ENCODE measurements at places on chromosomes 3 and 15. TPM values are rescaled to one million over a fixed set of nuclear protein-coding genes. Genes with fewer than 3 reads are reported as not detected.

The BUB1B gene
- total RNA-seq, result 11.6 TPM

The SLC4A7 gene
- 195 TPM for total RNA-seq

The NRROS gene
- 1.9 TPM for total RNA-seq

The SMCO1 gene
- not detected for total RNA-seq

The CAMK1 gene
- 38.7 TPM for total RNA-seq

The HHATL gene
- not detected for total RNA-seq

The TTLL13 gene
- 0.10 TPM for total RNA-seq

The VGLL3 gene
- 16.0 TPM for total RNA-seq

The ERICH6 gene
- total RNA-seq, result not detected

The ECE2 gene
- not detected for total RNA-seq

The PIK3R4 gene
- 20.5 TPM for total RNA-seq

DNA sequence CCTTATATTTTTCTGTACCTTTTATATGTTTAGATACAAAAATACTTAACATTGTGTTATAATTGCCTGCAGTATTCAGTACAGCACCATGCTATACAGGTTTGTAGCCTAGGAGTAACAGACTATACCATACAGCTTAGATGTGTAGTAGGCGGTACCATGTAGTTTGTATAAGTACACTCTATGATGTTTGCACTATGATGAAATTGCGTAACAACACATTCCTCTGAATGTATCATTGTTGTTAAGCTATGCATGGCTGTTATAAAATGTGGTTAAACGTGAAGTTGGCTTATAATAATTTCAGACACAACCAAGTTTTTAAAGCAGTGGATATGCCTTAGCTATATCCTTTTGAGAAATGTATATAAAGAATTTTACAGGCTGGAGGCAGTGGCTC is 328.3 kb downstream of the PLCL2 start:
- DNase-seq, result peak; percentile 3

DNA sequence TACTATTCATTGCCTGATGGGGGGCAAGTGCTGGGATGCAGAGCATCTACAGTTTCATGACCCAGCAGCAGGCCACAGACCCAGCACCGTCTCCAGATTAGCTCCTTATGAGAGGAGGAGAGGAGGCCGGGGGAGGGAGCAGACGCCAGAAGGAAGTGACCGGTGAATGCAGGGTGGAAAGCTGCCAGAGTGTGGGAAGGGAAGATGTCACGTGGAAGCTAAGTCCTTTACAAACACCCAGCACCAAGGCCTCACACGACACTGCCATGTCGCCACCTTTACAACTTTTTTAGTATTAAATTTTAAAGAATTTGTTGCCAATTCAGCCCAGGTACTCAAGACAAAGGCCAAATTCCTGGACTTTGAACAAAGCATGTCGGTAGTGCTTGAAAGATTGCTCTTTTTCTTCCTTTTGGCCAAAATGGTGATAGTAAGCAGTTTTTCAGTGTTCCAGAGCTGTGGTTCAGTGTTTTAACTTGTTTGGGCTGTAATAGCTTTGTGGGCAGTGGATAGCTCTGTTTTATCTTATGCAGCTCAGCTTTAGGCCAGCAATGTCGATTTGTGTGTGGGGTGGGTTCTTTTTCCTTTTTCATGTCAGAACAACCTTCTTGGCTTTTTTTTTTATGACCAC is 58.2 kb downstream of the ZBTB38 start:
- DNase-seq, result peak; percentile 47

GRCh38 chr15:75994220-75994619 is 18.0 kb downstream of the NRG4 start:
- no peak for DNase-seq

- DNase-seq, result peak; percentile 87
Measured at GRCh38 chr15:66720206-66721010, 18.4 kb downstream of the SMAD6 start.

DNA sequence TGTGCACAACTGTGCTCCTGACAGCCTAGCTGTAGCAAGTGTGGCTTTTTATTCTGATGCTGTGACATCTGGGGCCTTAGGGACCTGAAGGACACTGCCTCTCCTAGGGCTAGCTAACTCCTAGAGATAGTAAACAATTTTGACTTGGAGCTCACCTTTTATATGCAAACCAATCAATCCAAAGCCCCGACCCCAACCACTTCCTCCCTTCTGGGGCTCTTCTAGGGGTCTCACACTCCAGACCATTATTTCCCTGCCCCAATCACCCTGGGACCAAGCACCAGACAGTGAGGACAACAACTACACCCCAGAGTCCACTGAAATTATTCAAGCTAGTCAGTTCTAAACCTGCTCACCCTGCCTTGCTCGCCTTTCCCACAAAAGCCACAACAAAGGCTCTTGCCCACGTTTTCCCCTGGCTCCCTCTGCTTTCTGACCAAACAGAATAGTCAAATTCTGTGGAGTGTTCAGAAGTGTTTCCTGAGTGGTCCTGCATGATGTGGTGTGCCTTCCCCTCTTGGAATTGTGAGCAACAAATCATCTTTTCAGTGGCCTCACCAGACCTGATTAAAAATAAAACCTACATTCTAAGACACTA is 84.2 kb upstream of the WNT5A start:
- peak; percentile 64 for DNase-seq

- no peak for DNase-seq
Measured at GRCh38 chr3:13637953-13638352, 89.0 kb downstream of the FBLN2 start.

GRCh38 chr15:58755350-58755749 is 5.8 kb upstream of the ADAM10 start:
- DNase-seq, result no peak

- no peak for DNase-seq
Measured at GRCh38 chr15:101120473-101120872, 131.4 kb downstream of the CHSY1 start.

DNA sequence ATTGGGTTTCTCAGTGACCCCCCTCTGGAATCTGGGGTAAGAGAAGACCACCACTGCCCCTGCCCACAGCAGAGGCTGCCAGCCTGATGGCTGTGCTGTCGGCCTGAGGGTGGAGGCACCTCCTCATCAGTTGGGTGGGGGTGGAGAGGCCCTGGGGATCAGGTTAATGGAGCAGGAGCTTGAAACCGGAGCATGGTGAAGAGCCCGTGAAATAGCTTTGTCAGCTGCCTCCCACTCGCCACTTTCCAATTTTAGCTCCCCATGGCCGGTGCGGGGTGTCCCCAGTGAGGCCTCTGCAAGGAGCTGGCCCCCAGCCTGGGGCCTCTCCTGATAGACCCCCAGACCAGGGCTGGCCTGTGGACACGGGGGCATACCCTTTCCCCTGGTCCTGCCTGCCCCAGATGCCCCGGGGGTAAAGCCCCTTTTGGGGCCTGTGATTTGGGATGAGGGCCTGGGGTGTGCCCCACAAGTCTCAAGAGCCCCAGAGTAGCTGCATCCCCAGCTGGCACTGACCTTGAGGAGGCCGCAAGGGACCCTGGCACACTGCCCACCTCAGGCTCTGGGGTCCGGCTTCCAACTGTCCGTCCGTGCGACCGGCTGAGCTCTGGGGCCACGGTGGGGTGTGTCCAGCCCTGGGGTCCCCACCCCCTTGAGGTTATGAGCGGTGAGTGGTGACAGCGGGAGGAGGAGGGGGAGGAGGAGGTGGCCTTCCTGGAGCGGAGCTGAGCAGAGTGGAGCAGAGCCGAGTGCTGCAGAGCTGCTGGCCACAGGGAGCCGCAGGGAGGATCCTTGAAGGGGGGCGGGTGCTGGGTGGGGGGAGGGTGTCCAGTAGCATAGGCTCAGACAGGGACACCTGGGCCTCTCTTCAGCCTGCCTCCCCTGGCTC is at the start of gene HHATL:
TSS of gene HHATL (minus strand) at position 733 of the 886 bp plus-strand sequence. CDS start 1,972 bp downstream, outside the sequence.
- no peak for DNase-seq

- no peak for DNase-seq
Measured at GRCh38 chr3:50125541-50126286, 29.4 kb upstream of the SEMA3F start.

GRCh38 chr3:194689493-194689944 is 3.8 kb downstream of the FAM43A start:
- DNase-seq, result no peak

DNA sequence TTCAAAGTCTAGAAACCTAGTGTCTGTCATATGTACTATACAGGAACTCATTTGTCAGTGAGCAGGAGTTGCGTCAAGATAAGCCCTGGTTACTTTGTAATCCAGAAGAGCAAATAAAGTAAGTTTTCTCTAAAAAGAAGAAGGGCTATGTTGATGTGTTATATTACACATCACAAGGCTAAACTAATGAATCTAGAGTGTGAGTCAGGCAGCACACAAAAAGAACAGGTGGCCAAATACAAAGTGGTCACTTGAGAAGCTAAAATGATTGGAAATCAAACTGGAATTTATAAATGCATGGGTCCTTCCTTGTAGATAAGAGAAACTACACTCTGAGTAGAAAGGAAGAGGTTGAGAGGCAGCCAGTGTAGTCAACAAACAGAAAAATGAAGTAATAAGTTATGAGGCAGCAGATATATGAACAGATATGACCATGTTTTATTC is 771.6 kb downstream of the DIPK2A start:
- DNase-seq, result no peak

DNA sequence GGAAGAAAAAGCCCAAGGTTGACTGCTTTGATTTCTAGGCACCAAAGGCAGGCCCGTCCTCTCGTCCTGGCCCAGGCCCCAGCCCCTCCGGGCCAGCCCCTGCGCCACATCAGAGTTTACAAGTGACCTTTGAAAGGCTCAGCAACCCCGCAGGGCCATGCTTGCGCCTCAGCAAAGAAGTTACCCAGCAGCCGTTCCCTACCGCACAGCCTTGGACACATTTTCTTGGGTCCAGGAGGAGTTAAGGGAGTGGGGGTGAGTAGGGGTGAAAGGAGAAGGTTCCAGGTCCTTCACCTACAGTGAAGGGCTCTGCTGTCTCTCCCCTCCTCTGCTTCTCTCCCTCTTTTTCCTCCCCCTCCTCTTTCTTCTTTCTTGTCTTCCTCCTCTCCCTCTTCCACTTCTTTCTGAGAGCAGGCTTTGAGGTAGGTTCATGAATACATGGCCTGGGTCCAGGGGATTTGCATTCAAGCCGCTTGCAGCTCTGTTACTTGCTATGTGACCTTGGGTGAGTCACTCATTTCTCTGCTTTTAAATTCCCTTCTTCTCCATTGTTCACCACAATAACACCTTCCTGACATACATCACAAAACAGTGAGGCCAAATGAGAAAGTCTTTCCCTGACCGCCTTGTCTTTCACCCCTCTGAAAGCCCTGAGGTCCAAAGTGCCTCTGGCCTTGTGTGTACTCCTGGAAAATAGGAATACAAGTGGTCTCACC is 223.3 kb upstream of the TPRG1 start:
- DNase-seq, result peak; percentile 99

GRCh38 chr3:130783629-130784028 is 37.0 kb upstream of the PIK3R4 start:
- no peak for DNase-seq

DNA sequence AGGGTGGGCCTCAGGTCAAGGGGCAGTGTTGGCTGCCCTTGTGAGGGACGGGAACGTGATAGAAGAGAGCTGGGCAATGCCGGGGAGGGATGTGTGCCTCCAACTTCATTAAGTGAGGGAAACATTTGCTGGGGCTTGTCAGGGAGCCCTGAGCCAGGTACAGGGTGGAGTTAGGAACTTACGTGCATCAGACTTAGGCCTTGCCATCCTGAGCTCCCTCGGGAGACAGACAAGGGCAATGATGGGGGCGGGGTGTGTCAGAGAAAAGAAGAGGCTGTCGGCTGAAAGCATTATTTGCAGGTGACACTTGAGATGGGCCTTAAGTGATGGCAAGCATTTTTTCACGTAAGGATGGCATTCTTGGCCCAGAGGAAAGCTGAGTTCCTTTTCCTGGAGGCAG is 1.6 kb downstream of the FAM131A start:
- DNase-seq, result no peak

- peak; percentile 17 for DNase-seq
Measured at GRCh38 chr15:88704791-88705768, 66.3 kb downstream of the ISG20 start.

GRCh38 chr3:181912384-181912783 is 200.7 kb downstream of the SOX2 start:
- no peak for DNase-seq

- DNase-seq, result no peak
Measured at GRCh38 chr3:144114767-144115166, 143.1 kb downstream of the DIPK2A start.

- DNase-seq, result no peak
Measured at GRCh38 chr15:44397869-44398268, 29.6 kb upstream of the CTDSPL2 start.

- no peak for DNase-seq
Measured at GRCh38 chr3:115186351-115187148, 39.5 kb upstream of the ZBTB20 start.

GRCh38 chr15:84715441-84716035 is 401 bp downstream of the SEC11A start:
- DNase-seq, result no peak

DNA sequence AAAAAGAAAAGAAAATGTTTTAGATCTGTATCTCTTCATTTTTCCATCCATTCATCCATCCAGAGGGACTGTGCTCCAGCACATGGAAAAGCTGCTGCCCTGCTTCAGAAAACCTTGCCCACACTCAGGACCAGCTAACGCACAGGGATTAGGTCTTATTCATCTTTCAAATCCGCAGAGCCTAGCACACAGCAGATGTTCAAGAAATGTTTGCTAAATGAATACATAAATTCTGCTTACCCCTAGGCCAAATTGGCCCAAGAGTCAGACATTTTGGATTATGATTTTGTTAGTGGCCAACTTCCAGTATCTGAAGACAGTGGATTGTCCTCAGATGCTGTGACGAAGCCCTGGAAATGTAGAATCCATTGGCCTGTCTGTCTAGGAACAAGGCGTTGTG is 71.4 kb downstream of the GHSR start:
- no peak for DNase-seq

- DNase-seq, result no peak
Measured at GRCh38 chr15:51403946-51404695, 62.7 kb downstream of the GLDN start.
